ENCODE measurements at places on chromosomes 4 and X.

DNA sequence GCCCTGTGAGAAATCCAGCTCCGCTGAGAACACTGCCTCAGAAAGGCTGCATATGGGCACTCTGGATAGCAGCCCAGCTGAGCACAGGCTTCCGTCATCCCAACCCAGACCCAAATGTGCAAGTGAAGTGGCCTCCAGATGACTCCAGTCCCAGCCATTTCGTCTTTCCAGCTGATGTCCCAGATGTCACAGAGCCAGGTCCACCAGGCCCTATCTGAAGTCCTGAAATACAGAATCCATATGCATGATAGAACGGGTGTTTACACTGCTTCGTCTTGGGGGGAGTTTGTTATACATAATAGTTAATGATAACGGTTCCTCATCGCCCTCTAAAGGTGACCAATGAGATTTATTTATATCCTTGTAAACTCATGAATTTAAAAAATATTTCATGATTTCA, 72.6 kb upstream of the TRIM2 start:
- DNase-seq = no peak

DNA sequence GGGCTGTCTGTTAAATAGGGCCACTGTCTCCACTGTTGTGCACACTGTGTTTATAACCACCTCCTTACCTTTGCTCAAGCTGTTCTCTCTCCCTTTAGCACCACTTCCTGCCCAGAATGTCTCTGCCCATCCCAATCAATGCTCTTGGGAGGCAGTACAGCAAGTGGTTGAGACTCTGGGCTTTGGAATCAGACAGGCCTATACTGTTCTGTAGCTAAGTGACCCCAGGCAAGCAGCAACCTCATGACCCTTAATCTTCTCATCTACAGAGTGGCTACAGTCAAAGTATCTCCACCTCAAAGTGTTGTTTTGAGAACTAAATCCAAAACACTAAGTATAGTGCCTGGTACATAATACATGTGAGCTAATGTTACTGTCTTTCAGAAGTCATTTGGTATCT, 3.8 kb upstream of the TXK start:
- DNase-seq = no peak

DNA sequence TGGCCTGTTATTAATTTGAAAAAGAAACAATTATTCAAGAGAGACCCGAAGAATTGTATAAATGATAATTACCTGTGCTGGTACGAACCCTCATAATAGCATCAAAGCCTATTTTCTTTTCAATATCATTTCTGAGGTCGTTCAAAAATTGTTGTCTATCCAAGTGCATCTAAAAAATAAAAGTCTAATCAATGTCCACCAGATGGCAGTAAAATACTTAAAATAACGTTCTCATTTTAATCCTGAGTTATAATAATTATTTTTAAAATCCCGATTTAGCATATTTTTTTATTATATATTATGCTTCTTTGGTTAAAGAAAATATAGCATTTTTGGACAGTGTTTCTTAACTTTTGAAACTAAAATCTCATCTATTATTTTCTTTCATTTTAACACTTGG, 55.7 kb downstream of the METTL14 start:
- DNase-seq = no peak

- DNase-seq = no peak
These were observed 55.1 kb upstream of the NAP1L5 start for GRCh38 chr4:88752754-88753153.

DNA sequence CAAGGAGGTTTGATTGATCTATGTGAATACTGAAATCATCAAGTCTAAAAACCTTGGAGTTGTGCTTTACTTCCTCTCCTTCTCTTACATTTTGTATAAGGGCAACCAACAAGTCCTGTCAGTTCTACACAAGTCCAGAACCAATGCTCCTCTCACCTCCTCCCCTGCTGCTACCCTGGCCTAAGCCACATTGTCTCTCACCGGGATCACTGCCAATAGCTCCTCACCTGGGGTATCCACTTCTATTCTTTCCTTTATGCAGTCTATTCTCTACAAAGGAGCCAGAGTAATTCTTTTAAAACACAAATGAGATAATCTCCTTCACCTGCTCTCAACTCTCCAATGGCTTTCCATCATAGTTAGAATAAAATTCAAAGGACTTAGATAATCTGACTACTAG, 13.3 kb upstream of the ARHGEF6 start:
- no peak for DNase-seq

DNA sequence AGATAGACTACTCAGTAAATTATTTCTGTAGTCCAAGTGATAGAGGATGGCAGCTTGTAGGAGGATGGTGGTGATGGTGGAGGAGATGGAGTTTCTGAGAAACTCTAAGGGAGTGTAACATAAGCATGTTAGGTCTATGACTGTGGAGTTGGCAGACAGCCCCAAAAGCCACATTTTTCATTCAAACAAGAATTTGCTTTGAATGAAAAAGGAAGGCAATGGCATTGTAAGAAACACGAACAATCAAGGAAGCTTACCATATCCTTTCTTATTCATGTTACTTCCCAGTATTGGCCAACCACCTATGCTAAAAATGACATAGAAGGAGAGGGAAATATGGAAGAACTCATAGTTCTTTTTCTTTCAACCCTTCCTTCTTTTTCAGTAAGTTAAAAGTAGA, 18.7 kb upstream of the SEC24B start:
- DNase-seq = no peak

GRCh38 chr4:108527723-108528122, 92.7 kb upstream of the RPL34 start:
- DNase-seq = no peak

- no peak for DNase-seq
These were observed 61.9 kb downstream of the DCTD start for GRCh38 chr4:182855312-182855711.

GRCh38 chr4:4492161-4492847, 49.5 kb downstream of the STX18 start:
- no peak for DNase-seq

GRCh38 chr4:55979562-55979961, 30.8 kb downstream of the CEP135 start:
- DNase-seq = no peak

DNA sequence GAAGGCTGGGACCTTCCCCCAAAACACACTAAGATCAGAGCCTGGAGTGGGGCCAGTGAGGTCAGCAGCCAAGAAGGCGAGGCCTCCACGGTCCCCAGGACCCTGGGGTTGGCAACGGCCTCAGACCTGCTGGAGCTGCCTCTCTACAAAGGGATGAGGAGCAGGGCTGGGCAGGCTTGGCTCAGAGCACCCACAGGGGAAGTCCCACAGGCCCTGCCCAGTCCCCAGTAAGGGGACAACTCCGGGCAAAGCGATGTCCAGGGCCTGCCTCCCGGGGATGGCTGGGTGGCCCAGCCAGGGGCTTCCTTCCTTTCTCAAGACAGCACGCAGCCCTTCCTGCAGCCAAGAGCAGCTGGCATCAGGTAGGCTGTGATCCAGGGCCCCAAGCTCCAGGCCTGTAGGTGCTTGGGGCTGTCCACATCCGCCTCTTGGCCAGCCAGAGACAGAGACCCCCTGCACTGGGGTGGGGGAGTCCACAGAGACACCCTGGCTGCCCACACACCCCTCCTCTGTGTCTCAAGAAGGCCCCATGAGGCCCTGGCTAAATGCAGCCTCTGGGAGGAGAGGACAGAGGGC, 5.7 kb downstream of the MXD4 start:
- no peak for DNase-seq

DNA sequence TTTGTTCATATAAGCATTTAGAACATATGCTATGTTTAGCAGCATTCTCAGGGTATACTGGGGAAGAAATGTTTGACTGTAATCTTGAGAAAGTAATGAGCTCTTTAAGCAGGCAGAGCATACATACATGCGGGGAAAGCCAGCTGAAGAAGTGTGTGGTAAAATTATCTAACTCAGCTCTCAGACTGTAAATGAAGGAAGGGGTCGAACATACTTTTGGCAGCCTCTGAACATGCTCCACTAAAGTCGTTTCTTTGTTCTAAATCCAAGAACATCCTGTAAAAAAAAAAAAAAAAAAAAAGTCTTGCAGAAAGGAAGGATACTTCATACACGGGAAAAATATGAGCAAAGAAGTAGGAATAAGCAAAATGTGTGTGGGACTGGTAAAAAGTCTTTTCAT, 224.8 kb downstream of the GRID2 start:
- DNase-seq = no peak

DNA sequence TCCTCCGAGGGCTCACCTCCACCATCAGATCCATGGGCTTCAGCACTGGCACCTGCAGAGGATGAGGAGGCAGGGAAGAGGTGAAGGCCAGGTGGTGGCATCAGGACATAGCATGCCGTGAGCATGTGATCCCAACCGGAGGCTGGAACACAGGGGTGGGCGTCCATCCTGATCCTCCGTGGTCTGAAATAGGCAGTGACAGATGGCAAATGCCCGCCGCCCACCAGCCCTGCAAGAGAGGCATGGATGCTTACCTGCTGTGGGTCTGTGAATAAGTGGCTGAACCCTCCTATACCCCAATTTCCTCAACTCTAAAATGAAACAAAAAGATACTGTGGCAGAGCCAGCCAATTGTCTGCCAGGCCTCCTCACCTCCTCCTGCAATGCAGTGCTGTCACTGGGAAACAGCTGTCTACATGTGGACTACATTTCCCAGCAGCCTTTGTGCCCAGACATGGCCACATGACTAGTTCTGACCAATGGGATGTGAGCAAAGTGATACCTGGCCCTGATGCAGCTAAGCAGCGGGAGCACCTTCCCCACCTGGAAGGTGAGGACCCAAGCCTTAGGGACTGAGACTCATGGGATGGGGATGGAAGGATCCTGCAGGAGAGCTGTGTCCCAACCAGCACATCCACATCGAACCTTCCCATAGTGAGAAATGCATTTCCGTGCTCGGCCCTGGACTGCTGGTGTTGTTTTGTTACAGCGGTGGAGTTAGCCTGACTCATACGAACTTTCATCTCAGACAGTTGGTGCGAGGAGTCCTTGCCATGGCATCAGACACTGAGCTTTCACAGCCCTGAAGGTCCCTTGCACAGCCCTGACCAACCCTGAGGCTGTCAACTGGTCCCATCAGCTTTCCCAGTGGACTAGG, 99.5 kb downstream of the PPP2R2C start:
- DNase-seq = no peak

DNA sequence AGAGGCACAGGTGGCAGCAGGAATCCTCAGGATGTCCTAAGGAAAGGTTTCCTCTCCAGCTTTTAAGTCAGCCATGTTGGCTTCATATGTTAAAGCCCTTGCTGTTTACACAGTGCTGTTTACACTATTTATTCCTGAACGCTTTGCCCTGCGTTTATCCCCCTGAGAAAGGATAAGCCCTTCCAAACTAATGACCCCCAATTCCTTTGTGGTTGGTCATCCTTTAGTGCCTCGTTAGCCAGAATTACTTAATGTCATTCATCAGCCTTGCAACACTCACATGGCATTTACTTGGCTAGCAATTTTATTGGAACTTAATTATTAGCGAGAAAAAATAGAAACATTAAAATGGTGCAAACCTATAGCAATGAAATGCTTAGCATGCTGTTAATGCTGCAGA, 23.8 kb downstream of the VCX2 start:
- no peak for DNase-seq

DNA sequence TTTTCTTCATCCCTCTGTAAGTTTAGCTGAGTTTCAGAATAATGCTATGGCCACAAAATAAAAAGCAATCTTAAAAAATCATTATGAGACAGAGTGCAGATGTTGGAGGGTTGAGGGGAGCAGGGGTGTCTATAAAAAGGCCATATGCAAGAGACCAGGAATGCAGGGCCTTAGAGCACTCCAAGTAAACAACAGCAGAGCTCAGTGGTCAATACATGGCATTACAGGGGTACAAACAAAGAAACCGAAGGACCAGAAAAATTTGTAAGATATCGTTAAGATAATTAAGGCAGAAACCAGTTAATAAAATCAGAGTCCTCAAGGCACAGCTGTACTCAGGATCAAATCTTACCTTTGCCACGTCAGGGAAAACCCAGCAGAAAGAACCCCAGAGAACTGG, 28.4 kb upstream of the NDST3 start:
- no peak for DNase-seq

GRCh38 chr4:21952549-21952948, 4.0 kb upstream of the KCNIP4 start:
- DNase-seq = no peak

- no peak for DNase-seq
These were observed 885.0 kb upstream of the EPHA5 start for GRCh38 chr4:66555301-66555700.

DNA sequence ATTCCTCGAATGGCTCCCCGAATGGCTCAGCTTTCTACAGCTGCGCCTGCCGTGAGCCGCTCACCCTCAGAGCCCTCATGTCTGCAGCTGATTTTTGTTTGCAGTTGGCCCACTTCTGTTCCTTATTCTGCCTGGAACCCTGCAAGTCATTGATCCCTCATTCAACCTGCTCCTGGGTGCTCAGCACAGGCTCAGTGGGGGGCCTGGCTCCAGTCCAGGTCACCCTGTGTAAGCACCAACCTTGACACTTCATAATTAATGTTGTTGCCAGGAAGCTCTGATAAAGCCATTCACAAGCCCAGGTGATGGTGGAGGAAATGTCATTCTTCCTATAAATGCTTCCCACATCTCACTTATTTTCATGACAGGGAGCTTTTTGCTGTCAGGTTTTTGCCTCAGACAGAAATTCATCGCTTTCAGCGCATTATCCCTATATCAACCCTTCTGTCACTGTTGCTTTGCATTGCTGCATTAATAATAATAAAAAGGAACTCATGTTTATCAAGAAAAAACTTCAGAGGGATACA, 85.7 kb downstream of the F11 start:
- DNase-seq = no peak

DNA sequence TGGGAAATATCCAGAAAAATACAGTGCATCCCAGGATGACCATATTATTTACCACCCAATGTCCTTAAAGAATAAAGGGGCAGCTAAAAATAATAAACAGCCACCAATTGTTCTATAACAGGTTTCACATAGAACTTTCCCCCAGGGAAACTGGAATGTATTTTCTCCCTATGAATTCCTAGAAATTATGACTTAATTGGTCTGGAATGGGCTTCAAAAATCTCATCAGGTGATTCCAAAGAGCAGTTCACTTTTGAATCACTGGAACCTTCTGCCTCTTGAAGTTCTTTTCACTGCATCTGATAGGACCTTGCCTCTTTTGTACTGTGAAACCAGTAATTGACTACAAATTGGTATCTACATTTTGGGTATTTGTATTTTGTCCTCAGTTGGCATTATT, 119.3 kb downstream of the ZNF330 start:
- no peak for DNase-seq

DNA sequence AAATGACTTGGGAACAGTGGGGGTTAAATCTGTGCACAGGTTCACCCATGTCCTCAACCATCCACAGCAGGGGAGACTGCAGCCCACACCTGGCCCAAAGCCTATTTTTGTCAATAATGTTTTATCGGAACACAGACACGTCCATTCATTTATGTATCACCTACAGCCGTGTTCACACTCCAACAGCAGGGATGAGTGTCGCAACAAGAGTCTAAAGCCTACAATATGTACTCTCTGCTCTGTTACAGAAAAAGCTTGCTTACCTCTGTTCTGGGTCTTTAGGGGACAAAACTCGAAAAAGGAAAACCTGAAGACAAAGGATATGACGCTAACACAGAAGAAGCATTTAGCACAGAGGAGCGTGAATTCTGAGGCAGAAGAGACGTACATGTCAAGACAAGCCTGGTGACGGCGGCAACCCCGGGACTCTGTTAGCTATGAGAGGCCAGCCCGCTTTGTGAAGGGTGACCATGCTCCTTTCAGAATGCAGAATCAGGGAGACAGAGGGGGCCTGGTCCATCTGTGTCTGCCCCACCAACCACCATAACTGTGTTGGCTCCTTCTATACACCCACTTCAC, 45.5 kb downstream of the AFAP1 start:
- no peak for DNase-seq

Data from T-helper 2 cell (primary cell).